Epithelial cell of umbilical artery (primary cell): ENCODE measurements at places on chromosomes 1 and 21. TPM values are rescaled to one million over a fixed set of nuclear protein-coding genes. Genes with fewer than 3 reads are reported as not detected.

Gene CCDC190
- total RNA-seq: 2.9 and 4.3 TPM in 2 replicates

Gene TMCC2
- 1.8 and 1.9 TPM in 2 replicates for total RNA-seq

Gene COL11A1
- 0.65 and 2.3 TPM in 2 replicates for total RNA-seq

Gene TMEM200B
- 0.65 and 1.8 TPM in 2 replicates for total RNA-seq

Gene GNG5
- 12.9 and 18.5 TPM in 2 replicates for total RNA-seq

Gene TRIM58
- total RNA-seq: 0.32 and 0.91 TPM in 2 replicates

Gene FCGR1A
- not detected in 2 replicates for total RNA-seq

Gene PLA2G2C
- total RNA-seq: not detected in 2 replicates

Gene LCE2A
- not detected in 2 replicates for total RNA-seq

Gene HOOK1
- not detected in 2 replicates for total RNA-seq

Gene GCSAML
- total RNA-seq: not detected in 2 replicates

Gene STRIP1
- 37.0 and 61.6 TPM in 2 replicates for total RNA-seq

Gene TSSK3
- total RNA-seq: not detected in 2 replicates

Gene TEX38
- total RNA-seq: not detected in 2 replicates

Gene PRELP
- under 0.01 and 0.15 TPM in 2 replicates for total RNA-seq

Gene TGFB2
- 6.8 and 25.4 TPM in 2 replicates for total RNA-seq

Gene CSF3R
- total RNA-seq: not detected in 2 replicates

Gene OR2T29
- total RNA-seq: not detected in 2 replicates

Gene PRDX1
- 929 and 1,270 TPM in 2 replicates for total RNA-seq

Gene ITGB2
- under 0.01 TPM in 1 of 2 replicates, not detected in the other for total RNA-seq

Gene GPR161
- 18.5 and 19.3 TPM in 2 replicates for total RNA-seq

Gene SLC2A5
- total RNA-seq: not detected in 2 replicates

Gene TMEM125
- total RNA-seq: not detected in 2 replicates

Gene IL23R
- total RNA-seq: not detected in 2 replicates

Gene COL16A1
- 1.3 and 35.6 TPM in 2 replicates for total RNA-seq

Gene TSHB
- total RNA-seq: not detected in 2 replicates

Gene CDC7
- 5.8 and 7.9 TPM in 2 replicates for total RNA-seq

Gene PLXNA2
- total RNA-seq: 41.5 and 78.9 TPM in 2 replicates

Gene SYPL2
- total RNA-seq: not detected in 2 replicates

Gene PRRC2C
- total RNA-seq: 43.2 and 45.3 TPM in 2 replicates

Gene GPR89B
- 18.8 and 22.6 TPM in 2 replicates for total RNA-seq

Gene PGM1
- 30.5 and 39.2 TPM in 2 replicates for total RNA-seq

Gene GSTM1
- total RNA-seq: 0.32 and 2.6 TPM in 2 replicates

Gene AKR7A2
- 67.2 and 77.4 TPM in 2 replicates for total RNA-seq

Gene HLX
- 9.7 and 11.7 TPM in 2 replicates for total RNA-seq

Gene TIAM1
- under 0.01 and 0.15 TPM in 2 replicates for total RNA-seq

Gene CFAP57
- 0.15 and 0.32 TPM in 2 replicates for total RNA-seq
